CD4-positive, alpha-beta T cell (primary cell): ENCODE measurements at places on chromosomes 1 and 21. TPM values are rescaled to one million over a fixed set of nuclear protein-coding genes. Genes with fewer than 3 reads are reported as not detected.
A peak's percentile ranks its signal among the peaks of the same experiment; 100 is the strongest.

The SLC19A2 gene
- total RNA-seq = 3.7 TPM

The NES gene
- total RNA-seq = not detected

The INAVA gene
- 0.22 TPM for total RNA-seq

The GSTM1 gene
- 36.2 TPM for total RNA-seq

DNA sequence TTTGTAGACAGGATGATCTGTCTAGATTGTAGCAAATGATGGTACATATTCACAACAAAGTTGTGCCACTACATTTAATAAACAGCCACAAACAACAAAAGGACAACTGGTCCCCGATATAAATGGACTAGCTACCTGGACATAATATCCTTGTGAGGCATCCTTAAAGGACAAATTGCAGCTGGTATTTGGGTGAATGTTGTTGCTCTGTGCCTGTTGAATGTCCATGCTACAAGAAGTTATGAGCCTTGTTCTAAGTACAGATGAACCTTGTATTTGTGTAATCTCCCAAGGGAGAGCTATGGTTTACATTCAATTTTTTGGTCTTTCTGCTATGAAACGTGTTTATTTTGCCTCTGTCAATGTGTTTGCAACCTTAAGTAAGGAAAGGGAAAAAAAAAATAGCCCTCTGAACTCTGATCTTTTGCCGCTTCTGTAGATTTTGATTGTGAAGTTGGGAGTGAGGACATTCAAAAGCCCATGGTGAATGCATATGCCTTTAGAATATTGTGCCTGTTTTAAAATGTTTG lies 26.5 kb downstream of the SFT2D2 start:
- H3K27ac ChIP-seq = no peak overlapping the region
- H3K36me3 ChIP-seq = peaks cover 35% of the 10 kb centered on the region
- no peak for DNase-seq
- H3K27me3 ChIP-seq = no peaks in the 10 kb centered on the region
- H3K4me1 ChIP-seq = no peaks in the 10 kb centered on the region
- H3K4me3 ChIP-seq = no peak overlapping the region

- H3K27me3 ChIP-seq = no peaks in the 10 kb centered on the region
- DNase-seq = no peak
- H3K4me1 ChIP-seq = peaks cover 100% of the 10 kb centered on the region
- peak overlapping the region; percentile 59 for H3K27ac ChIP-seq
- H3K4me3 ChIP-seq = no peak overlapping the region
These were observed 7.4 kb downstream of the LDLRAP1 start for GRCh38 chr1:25550683-25551310.

DNA sequence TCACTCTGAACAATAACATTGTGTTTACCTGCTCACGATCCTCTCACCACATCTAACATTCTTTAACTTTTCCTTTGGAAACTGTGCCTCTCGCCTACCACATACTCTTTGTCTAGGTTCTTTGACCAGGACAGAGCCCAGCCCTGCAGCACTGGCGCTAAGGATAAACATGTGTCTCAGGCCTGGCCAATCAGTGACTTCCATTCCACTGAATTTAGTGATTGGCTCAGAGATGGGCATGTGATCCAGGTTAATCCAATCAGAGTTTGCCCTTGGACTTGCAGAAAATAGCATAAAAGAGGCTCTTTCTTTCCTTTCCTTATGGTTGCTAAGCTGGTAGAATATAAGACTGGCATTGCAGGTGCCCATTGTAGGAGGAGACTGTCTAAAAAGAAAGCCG lies 605.7 kb downstream of the MATN1 start:
- peaks cover under 1% of the 10 kb centered on the region for H3K27me3 ChIP-seq
- H3K4me3 ChIP-seq = no peak overlapping the region
- no peaks in the 10 kb centered on the region for H3K36me3 ChIP-seq

DNA sequence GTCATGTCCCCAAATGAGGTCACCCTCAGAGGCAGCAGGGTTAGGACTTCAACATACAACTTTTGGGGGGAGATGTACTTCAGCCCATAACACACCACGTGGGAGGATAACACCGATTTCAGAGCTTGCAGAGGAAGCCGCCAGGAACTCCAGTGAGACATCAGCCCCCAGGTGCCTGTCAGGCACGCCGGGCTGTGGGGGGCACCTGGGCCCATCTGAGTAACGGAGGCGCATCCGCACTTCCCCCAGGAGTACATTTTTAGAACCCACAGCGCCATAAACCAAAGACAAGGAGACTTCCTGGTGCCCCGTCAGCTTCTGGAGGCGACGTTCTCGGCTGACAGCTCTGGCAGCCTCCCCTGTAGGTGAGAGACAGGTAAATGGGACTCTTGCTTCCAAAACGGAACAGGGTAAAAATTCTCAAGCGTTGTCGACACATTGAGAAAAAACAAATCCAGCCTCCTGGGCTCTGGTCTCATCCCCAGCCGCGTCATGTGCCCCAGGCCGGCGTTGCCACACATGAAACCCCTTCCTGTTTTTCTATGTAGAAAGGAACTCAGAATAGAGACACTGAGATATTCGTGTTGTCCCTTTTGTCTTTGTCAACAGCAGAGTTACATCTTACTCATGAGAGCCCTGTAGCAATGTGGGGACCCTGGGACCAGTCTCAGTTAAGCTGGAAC lies 93.3 kb downstream of the PDE9A start:
- H3K27ac ChIP-seq = peak overlapping the region; percentile 67
- peak overlapping the region; percentile 29 for H3K4me3 ChIP-seq
- no peaks in the 10 kb centered on the region for H3K27me3 ChIP-seq
- H3K36me3 ChIP-seq = no peaks in the 10 kb centered on the region
